ENCODE measurements at places on chromosomes 5 and 9.

DNA sequence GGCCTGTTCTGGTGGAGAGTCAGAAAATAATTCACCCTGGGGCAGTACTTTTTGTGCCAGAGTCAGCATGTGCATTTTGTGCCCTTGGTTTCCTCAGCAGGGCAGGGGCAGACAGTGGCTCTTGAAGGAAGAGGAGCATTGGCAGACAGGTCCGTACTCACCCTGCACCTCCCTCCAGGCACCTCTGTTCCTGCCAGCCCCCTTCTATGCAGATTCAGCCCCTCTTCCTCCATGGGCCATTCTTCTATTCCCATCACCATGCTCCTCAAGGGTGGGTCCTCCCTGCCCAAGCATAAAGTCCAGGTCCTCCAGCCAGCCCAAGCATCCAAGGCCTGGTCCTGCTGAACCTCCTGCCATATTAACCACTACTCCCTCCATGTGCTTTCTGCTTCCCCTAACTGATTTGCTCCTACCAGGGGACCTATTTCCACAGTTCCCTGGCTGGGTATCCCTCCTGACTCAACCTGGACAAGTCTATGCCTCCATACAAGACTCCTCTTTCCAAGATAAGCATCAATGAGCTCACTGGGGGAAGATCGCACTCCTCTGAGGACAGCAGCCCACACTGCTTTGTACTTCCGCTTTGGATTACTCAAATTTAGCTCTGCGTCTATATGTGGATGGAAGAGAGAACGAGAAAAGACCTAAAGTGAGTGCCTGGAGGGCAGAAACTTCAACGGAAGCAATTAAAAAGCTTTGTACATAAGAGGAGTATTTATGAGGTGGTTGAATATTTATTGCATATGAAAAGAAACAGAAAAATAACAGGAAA is 9.3 kb upstream of the ACSL6 start:
- DNase-seq, result no peak

DNA sequence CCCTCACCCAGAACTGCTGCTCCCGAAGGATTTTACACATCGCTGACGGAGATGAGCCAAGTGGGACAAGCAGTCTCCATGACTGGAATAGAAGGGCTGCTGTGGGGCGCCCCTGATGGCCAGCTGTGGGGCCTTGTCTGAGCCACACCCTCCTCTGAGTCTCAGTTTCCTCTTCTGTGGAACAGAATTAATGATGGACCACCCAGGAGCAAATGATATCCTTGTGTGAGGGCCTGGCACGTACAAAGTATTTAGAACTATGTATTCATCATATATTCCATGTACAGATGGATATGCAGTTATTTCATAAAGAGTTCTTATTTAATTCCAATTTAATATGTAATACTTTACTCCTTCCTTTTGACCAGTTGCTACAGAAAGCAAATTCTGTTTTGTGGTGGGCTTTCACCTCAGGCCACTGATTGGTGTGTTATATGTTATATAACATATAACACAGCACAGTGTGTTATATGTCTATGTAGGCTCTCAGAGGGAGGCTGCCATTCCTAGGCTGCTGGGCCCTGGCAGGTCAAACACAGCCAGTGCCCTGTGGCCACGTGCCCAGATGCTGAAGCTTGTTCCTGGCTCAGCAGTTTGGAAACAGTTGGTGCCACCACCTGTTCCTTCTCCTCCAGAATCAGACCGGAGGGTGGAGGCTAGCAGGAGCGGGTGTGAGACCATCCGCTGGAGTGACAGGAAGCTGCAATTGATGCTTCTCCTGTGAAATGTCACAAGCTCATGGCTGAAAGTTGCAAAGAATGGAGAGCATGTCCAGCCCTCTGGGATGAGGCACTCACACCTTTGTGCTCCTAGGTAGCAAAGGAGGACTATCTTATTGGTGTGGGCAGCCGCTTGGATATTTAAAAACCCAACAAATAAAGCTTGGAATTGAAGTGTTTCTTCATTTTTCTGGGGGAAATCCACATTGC is 4.4 kb upstream of the FGD3 start:
- DNase-seq, result no peak

DNA sequence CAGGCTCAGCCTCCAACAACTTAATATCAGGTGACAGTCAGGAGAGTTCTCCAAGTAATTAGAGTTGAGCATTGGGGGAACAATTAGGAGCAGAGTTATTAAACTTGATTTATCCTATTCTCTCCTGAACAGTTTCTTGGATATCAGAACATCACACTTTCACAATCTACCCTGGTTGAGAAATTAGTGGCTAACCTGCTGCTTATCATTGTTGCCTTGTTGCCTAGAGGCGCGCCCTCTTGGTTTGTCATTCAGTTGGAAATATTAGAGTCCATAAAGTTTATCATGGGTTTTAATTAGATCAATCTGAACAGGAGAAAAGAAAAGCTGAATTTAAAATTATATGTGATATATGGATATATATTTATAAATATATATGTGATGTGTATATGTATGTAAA is 291.1 kb downstream of the CCDC171 start:
- no peak for DNase-seq

DNA sequence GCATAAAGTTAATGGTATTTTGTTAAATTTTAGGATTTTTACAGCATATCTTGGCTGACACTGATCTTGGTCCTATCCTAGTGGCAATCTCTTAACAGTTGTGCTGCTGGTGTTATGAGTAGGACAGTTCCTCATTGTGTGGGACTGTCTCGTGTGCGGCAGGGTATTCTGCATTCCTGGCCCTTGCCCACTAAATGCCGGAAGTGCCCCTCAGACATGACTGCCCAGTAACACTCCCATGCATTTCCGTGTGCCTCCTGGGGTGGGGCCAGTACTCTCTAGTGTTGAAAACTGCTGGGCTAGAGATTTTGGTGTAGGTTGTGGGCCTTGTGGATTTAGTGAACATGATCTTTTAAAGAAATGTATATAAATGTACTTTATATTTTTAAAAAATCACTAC is 227.1 kb upstream of the DMRT1 start:
- DNase-seq, result no peak

DNA sequence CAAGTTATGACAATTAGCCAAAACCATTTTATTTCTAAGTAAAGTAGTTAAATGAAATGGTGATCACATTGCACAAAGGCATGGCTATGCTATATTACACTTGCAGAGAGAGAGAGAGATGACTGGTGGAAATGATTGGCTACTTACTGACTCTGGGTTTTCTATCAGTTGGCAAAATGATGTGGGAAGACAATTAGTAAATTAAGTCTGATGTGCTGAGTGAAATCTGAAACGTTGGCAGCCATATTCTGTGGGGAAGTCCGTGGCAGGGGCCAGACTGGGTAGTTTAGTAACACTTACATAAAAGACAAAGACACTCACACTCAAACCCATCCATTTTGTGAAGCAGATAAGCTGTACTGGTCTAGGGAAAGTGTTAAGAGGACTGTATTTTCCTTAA is 61.6 kb downstream of the ANXA1 start:
- DNase-seq, result no peak

DNA sequence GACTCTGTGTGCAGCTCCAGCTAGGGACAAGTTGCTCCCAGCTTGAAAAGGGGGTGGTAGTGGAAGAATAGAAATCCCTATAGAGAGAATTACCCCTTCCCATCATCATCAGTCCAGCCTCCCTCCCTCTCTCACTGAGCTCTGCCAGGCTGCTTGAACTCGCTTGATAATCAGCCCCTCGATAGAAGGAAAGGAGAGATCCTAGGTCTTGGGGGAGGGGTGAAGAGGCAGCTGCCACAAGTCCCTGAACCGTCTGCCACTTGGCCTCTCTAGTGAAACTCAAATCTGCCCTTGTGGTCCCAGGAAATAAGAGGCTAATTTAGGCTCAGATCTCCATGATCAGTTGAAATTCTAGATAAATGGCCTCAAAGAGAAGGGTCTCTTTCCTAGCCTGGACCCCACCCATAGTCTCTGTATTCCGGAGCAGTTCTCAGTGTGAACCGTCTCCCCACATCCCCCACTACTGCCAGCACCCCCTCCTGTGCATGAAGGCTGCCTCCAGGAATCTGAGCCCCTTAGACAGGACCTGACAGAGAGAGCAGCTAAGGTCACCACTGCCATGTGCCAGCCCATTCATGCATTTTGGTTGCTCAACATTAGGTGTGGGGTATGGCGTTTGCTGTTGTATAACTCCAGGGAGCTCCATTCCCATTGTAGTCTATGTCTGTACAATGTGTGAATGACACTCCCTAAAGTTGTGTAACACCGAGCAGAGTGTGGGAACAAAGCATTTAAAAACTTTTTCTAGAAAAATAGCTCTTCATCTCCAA is 5.5 kb downstream of the DNAJB5 start:
- no peak for DNase-seq

- DNase-seq, result no peak
Measured at GRCh38 chr9:33795819-33796218, 458 bp downstream of the PRSS3 start.

- no peak for DNase-seq
Measured at GRCh38 chr9:111852291-111852690, 44.3 kb upstream of the UGCG start.

DNA sequence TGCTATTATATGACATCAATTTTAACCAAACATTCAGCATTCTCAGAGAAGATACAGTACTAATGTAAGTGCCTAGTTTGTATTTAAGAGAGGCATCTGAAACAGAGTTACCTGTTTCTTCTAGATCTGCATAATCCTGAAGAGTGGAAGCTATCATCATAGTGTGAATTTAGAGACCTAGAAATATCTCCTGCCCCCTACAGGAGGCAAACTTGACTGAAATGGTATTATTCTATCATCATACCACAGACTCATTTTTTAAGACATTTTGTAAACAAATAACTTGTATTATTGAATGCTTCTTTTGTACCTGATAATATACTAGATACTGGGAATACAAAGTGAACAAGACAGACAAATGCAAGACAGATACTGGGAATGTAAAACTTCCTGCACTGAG is 216.8 kb upstream of the RPS23 start:
- DNase-seq, result no peak

DNA sequence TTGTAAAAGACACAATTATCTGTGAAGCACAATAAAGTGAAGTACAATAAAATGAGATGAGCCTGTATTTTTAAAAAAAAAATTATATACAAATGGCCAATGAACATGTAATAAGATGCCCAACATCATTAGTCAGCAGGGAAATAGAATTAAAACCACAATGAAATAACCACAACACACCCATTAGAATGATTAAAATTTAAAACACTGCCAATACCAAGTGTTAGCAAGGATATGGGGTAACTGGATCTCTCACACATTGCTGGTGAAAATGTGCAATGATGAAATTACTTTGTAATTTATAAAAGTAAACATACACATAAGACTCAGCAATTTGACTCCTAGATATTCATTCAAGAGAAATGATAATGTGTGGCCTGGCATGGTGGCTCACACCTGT is 62.8 kb downstream of the SHOC1 start:
- no peak for DNase-seq

- no peak for DNase-seq
Measured at GRCh38 chr9:111945216-111945615, 48.6 kb downstream of the UGCG start.

- peak; percentile 59 for DNase-seq
Measured at GRCh38 chr9:23887781-23888180, 61.7 kb upstream of the ELAVL2 start.

- DNase-seq, result no peak
Measured at GRCh38 chr5:166758151-166758550, 1533.3 kb upstream of the WWC1 start.

- no peak for DNase-seq
Measured at GRCh38 chr9:132782037-132782436, 96.0 kb downstream of the AK8 start.

GRCh38 chr5:95347506-95348120 is 43.6 kb upstream of the FAM81B start:
- DNase-seq, result no peak

DNA sequence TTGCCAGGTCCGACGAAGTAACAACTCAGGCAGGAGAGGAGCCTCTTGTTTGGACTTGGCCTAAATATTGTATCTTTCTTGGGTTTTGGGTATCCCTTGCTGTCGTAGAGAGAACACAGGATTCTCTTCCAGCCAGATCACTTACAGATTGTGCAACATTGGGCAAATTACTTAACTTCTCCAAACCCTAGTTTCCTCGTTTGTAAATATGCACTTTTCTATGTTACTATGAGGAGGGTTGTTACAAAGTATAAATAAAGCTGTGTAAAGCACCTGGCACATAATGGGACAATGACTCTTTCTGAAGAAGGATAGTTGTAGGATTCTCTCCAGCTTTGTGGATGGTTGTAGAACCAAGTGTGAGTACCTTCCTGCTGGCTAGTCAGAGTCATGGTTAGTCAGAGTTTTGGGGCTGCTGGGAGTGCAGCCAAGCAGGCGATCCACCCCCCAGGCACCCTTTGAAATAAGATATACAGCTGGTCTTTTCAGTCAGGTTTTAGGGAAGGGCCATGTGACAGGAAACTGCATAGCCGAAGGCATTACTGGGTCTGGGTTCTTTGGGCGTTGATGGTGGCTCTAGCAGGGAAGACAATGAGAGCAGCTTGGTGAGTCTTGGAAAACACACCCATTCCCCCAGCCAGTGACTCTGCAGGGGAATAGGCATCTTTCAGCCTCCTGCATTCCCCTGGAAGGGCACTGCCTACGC is 49.9 kb upstream of the GDNF start:
- DNase-seq, result no peak

- DNase-seq, result no peak
Measured at GRCh38 chr5:53019320-53019719, 30.2 kb downstream of the ITGA2 start.

- no peak for DNase-seq
Measured at GRCh38 chr5:82275216-82275664, 2.9 kb downstream of the RPS23 start.

GRCh38 chr9:90073186-90073945 is 468.6 kb downstream of the GADD45G start:
- DNase-seq, result no peak

DNA sequence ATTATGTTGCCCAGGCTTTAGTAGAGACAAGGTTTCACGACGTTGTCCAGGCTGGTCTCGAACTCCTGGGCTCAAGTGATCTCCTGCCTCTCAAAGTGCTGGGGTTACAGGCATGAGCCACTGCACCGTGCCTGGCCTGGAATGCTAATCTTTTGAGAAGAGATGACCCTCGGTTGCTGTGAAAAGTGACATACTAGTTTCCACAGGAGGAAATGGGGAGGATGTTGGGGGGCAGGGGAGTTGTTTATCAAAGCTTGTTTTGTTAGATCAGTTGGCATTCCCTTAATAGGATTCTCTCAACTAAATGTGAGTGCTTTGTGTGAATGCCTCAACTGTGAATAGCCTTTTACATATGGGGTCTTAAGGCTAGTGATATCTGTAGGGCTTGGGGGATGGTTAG is 16.4 kb upstream of the MATR3 start:
- DNase-seq, result peak; percentile 37

DNA sequence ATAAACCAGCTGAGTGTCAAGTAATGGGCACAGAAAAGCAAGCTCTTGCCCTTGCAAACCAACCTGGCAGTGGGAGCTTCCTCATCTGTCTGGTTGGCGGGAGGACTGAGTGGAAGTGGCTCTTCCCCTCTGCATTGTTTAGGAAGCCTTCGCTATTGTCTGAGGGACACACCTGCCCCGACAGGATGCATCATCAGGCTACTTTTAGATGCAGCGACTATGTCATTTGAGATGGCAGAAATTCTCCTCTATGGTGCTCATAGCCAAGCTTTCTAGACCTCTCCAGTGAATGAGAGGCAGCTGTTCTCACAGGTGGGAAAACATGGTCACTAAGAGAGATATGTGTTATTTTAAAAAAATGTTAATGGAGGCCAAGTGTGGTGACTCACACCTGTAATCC is 104.0 kb downstream of the DOCK8 start:
- no peak for DNase-seq

- DNase-seq, result peak; percentile 33
Measured at GRCh38 chr5:38500573-38501260, 55.7 kb downstream of the LIFR start.

GRCh38 chr5:74378464-74378863 is 262.1 kb downstream of the ENC1 start:
- no peak for DNase-seq

- DNase-seq, result no peak
Measured at GRCh38 chr9:129954868-129955550, 88.0 kb downstream of the FNBP1 start.

Measured in neural progenitor cell (in vitro differentiated cells).